NCI-H2029 (cell line): ENCODE measurements at places on chromosomes 3 and 15.

DNA sequence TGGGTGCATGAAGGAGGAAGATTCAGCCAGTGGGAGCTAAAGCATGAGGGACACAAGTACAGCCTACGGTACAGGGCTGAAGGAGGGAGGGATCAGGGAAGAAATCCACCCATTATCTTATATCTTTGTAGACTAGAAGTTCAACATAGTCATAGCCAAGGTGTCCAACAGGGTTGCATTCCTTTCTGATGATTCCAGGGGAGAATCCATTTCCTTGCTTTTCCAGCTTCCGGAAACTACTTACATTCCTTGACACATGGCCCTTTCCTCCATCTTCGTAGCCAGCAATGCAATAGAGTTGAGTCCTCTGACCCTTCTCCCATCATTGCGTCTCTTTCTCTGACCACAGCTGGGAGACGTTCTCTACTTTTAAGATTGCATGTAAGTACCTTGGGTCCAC, 471.0 kb upstream of the SEMA6D start:
- DNase-seq: no peak

- no peak for DNase-seq
Measured at GRCh38 chr15:69265347-69265955, 33.3 kb upstream of the PAQR5 start.

DNA sequence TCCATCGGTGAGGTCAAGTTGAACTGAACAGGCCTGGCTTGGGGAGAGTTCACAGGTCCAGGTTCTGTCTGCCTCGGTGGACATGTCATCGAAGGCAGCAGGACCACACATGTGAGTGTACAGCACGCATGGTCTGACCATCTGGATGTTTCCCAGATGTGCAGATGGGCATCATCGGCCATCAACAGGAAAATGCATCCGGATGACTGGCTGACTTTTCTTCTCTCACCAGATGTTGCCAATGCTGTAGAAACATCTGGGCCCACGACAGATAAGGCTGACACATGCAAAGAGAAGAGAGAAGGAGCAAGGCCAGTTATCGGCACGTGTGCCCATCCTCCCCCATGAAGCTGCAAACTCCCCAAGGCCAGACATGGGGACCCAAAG, 45.1 kb downstream of the NOX5 start:
- DNase-seq: no peak

DNA sequence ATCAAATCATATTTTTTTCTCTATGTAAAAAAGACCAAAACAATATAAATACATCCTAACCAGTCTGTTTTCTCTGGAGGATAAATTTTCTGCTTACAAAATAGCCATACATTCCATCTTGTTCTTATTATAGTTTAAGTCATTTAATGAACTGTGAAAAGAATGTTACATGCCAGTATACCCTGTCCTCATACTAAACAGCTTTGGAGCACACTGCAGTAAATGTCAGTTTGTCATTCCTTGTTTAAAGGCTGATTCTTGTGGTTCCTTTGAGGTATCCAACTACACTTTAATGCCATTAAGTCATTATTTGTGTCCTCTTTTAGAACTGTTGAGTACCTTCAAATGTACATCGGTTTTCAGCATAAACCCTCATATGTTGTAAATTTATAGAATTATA, 52.7 kb upstream of the DCBLD2 start:
- DNase-seq: no peak

DNA sequence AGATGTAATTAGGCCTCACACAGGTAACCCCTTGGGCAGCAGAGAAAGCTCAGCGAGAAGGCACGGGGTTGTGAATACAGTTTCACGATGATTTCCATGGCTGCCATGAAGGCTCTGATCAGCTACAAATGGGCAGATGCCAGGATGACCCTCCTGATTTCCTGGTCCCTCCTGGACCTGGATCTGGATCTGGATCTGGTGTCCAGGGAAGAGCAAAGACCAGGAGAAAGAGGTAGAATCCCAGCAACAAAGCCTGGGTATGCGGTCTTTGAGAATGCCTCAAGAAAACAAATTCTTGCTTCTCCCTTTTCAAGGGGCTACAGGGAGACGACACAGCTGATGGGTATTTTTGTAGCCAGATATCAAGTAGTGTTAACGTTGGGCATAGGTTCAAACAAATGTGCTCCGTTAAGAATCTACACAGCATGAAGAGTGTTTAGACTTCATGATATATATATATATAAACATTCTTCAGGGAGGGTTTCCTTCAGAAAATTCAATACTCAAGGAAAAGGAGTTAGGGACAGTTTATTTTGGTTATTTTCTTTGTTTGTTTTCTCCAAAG, 175.6 kb downstream of the RORA start:
- no peak for DNase-seq

DNA sequence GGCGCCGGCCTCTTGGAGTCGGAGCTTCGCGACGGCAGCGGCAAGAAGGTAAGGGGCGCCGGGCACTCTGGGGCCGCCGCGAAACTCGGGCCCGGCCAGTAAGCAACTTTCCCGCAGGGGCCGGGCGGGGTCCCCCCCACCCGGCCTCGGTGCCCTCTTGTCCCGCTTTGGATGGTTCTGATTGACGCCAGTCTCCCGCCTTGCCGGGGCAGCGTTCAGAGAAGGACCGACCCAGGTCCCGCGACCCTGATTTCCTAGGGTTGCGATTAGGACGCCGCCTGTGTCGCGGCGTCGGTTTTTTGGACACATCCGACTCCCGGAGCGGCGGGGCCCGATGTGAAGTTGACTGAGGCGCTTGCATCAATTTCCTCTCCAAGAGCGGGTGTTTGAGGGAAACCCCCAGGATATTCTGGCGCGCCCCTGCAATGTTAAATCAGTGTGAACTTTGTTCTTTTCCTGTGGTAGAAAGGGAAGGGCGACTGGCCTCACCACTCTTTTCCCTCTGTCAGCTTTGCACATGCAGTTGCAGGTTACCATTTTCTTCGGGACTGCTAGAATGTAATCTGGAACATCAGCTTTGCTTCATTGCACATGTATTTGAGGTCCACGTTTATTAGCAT, 755 bp downstream of the PDE8A start:
- no peak for DNase-seq
